Left ventricle myocardium superior (tissue), 1 donor: ENCODE measurements at places on chromosomes 1 and 21. TPM values are rescaled to one million over a fixed set of nuclear protein-coding genes. Genes with fewer than 3 reads are reported as not detected.

MYBPH gene
- total RNA-seq, result not detected

SOX13 gene
- 12.7 TPM for total RNA-seq

EPHA8 gene
- total RNA-seq, result not detected

CYP4Z1 gene
- total RNA-seq, result 0.30 TPM

ATP6V1G3 gene
- total RNA-seq, result not detected

CNKSR1 gene
- total RNA-seq, result 1.7 TPM

ROR1 gene
- total RNA-seq, result 9.0 TPM

IL22RA1 gene
- 0.22 TPM for total RNA-seq

BRINP3 gene
- 0.10 TPM for total RNA-seq

TIE1 gene
- total RNA-seq, result 21.9 TPM

SLFNL1 gene
- 0.37 TPM for total RNA-seq

BOLA1 gene
- total RNA-seq, result 16.7 TPM

CYP4A22 gene
- total RNA-seq, result not detected

ADAMTS4 gene
- 7.2 TPM for total RNA-seq

TRIM45 gene
- 15.3 TPM for total RNA-seq

TNFRSF4 gene
- total RNA-seq, result 2.3 TPM

C1orf74 gene
- 2.0 TPM for total RNA-seq

BSDC1 gene
- total RNA-seq, result 40.5 TPM

CHRM3 gene
- 0.30 TPM for total RNA-seq

NCAM2 gene
- 4.4 TPM for total RNA-seq

NIBAN1 gene
- 397 TPM for total RNA-seq

C1orf167 gene
- total RNA-seq, result 2.1 TPM

CACNA1E gene
- 1.2 TPM for total RNA-seq

KCNJ6 gene
- total RNA-seq, result not detected

KCNE1 gene
- 5.3 TPM for total RNA-seq
